ENCODE measurements at places on chromosomes 2 and 18. TPM values are rescaled to one million over a fixed set of nuclear protein-coding genes. Genes with fewer than 3 reads are reported as not detected.

The ST6GAL2 gene
- not detected for total RNA-seq

The GPAT2 gene
- total RNA-seq = 0.26 TPM

The TCF23 gene
- total RNA-seq = under 0.01 TPM

The RAB6D gene
- total RNA-seq = not detected

The PDCD1 gene
- total RNA-seq = not detected

The RAD51AP2 gene
- 0.13 TPM for total RNA-seq

All from bronchial epithelial cell (primary cell).